ENCODE measurements at places on chromosomes 7 and 10.

DNA sequence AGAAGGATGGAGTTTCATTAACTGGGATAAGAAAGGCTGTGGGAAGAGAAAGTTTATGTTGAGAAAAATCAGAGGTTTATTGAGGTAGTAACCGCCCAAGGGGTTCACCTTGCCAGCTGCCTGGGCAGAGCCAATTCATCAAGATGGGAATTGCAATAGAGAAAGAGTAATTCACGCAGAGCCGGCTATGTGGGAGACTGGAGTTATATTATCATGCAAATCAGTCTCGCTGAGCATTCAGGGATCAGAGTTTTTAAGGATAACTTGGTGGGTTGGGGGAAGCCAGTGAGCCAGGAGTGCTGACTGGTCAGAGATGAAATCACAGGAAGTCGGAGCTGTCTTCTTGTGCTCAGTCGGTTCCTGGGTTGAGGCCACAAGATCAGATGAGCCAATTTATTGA lies 70.6 kb downstream of the MALRD1 start:
- no peak for DNase-seq

- DNase-seq: no peak
Measured at GRCh38 chr7:69334701-69335100, 263.6 kb upstream of the AUTS2 start.

DNA sequence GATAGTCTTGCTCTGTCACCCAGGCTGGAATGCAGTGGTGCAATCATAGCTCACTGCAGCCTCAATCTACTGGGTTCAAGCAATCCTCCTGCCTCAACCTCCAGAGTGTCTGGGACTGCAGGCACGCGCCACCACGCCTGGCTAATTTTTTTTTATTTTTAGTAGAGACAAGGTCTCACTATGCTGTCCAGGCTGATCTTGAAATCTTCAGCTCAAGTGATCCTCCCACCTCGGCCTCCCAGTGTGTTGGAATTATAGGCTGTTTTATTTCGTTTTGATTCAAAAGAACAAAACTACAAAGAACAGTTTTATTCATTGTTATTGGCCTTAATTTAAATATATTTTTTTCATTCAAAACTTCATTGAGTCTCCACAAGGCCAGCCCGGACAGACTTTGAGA lies 109.8 kb upstream of the NFE2L3 start:
- no peak for DNase-seq

GRCh38 chr7:26709210-26709990 lies 155.0 kb downstream of the SKAP2 start:
- no peak for DNase-seq

DNA sequence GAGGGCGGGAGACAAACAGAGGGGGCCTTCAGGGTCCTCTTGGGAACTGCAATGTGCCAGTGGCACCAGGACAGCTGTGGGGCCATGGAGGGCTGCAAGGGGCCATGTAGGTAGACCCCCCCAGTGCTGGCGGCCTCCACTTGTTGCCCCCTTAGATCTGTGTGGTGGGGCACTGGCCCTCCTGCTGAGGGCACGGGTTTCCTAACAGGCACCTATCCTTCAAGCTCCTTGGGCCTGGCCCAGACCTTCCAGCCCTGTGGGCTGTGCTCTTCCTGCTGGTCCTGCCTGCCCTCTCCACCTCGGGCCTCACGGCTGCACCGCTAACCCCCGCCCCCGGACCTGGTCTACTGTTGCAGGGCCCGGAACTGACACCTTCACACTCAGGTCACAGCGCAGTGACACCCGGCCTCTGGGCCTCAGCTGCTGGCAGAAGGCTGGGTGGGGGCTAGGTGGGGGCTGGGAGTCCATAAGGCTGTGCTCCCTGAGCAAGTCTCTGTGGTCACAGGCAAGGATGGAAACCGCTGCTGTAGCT lies 12.6 kb downstream of the RASGEF1A start:
- no peak for DNase-seq

GRCh38 chr7:25989140-25989705 lies 162.8 kb upstream of the NFE2L3 start:
- no peak for DNase-seq

DNA sequence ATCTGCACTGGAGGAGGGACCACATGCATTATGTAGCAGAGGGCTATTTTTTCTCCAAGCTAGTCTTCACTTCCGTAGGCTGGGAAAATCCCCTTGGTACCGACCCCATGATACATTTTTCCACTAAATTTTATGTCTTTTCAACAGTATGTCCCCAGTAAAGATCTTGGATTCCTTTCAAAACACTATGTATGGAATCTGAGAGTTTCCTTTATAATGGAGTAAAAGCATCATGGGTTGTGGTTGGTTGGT lies 4.8 kb upstream of the ZNRF2 start:
- no peak for DNase-seq

- no peak for DNase-seq
Measured at GRCh38 chr7:126791306-126791705, 461.4 kb downstream of the GRM8 start.

DNA sequence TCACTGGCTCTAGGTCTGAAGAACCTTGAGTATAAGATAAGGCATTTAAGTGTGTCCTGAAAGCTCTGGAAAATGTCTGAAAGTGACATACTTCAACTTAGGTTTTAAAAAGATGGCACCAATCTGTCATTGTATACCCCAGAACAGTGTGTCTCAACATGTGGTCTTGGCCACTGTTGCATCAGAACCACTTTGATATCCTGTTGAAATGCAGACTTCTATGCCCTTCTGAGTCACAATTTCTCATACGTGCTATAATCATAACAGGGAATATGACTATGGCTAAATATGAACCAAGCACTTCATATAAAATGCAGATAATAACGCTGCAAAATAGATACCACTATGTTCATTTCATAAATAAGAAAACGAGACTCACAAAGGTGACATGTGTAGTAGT lies 38.0 kb upstream of the GPAM start:
- no peak for DNase-seq

DNA sequence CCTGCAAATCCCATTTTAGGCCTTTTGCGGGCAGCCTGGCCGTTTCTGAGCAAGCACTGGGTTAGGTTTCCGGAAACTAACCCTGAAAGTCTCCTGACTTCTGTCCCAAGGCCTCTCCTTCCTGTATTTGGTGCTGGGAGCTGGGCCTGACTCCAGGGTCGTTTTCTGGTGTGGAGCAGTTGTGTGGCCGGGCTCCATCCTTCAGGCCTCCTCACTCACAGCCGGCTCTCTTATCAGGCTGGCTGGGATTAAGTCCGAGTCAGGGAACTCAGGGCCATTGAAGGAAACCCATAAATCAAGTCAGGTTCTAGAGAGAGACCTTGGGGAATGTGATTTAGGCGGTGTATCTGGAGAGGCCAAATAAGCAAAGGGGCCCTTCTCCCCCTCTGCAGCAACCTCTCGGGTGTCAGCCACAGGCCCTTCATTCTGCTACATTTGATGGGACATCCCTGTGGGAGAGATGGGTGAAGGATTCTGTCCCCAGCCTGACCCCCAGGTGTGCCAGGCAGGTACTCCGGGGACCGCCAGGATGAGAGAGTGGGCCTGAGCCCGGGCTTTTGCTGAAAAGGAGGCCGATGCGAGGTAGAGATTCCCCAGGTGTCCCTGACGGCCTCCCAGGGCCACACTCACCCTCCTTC lies 3.3 kb downstream of the GATA3 start:
- no peak for DNase-seq

DNA sequence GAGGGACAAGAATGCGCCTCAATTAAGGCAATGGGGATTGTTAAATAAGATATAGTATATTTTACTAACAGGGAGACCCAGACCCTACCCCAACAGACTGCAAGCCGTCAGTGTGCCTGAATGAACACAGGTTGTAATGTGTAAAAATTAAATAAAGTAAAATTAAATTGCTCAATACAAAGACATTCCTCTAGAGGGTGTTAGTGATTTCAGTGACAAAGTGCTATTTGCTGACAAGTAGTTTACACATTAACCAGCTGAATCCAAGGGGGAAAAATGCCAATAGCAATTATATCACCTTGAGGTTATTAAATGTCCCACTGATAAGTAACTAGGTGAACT lies 110.5 kb downstream of the EBF3 start:
- no peak for DNase-seq

- no peak for DNase-seq
Measured at GRCh38 chr10:89245802-89246201, 5.8 kb downstream of the LIPA start.

GRCh38 chr7:150801242-150801945 lies 825 bp downstream of the TMEM176A start:
- DNase-seq: no peak

- DNase-seq: no peak
Measured at GRCh38 chr10:1229116-1229515, 172.9 kb downstream of the WDR37 start.

DNA sequence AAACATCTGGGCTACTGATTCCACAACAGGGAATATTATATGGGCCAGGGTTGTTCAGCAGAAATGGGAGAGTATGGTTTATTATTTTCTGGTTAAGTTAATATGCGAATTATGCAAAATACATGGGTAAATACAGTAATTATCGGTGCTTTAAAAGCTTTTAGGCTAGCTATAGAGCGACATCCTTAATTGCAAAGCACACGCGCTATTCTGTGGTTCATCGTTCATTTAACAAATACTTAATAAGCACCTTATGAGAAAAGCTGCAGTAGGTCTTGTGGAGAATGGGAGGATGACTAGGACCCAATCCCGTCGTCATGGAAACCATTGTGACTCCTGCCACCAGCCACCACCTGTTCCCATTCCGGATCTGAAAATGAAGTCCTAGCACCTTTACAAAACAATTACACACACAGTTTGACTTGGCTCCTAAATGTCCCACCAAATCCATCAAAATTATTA lies 623 bp upstream of the CEP41 start:
- DNase-seq: no peak

GRCh38 chr10:49612513-49613164 lies 1.2 kb upstream of the CHAT start:
- DNase-seq: no peak

DNA sequence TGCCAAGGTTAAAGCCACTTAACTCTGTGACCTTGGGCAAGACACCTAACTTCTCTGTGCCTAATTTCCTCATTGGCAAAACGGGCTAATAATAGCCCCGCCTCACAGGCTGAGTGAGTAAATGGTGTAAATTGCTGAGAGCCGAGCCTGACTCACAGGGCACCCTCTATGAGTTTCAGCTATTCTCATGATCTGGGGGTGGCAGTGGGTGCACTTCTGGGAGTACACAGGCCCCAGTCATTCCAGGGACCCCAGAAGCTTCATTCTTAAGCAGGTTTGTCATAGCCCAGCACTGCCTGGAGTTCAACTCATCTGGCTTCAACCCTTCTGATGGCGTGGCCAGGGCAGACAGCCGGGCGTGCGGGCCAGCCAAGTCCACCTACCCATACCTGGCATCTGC lies 137.2 kb downstream of the GRID1 start:
- no peak for DNase-seq

GRCh38 chr7:137480824-137481365 lies 137.4 kb upstream of the PTN start:
- DNase-seq: no peak

- DNase-seq: no peak
Measured at GRCh38 chr7:26321435-26321834, 29.8 kb downstream of the SNX10 start.

GRCh38 chr10:92010047-92010735 lies 86.6 kb downstream of the BTAF1 start:
- DNase-seq: no peak

DNA sequence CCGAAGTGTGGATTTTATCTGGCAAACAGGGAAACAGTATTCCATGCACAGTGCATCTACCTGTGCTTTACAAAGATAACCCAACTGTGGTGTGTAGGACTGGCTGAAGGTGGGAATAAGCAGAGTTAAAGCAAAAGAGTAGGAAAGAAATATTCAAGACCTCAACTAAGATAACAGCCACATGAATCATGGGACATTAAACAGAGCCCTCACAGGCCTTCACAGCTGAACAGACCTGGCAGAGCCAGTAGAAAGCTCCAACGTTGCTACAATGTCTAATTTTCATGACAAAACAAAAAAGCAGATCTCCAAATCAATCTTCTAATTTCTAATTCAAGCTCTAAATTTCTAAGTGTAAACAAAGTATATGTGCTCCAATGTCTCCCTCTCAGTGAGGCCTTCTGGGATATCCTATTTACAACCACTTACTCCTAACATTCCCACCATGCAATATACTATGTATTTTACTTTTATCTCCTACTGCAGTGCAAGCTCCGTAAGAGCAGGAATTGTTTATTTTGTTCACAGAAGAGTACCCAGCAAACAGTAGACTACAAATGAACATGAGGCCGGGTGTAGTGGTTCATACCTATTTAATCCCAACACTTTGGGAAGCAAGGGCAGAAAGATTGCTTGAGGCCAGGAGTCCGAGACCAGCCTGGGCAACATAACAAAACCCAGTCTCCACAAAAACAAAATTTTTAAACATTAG lies 63.5 kb downstream of the UBE2H start:
- DNase-seq: no peak
